T-cell (primary cell): ENCODE measurements at places on chromosomes 5 and 9. TPM values are rescaled to one million over a fixed set of nuclear protein-coding genes. Genes with fewer than 3 reads are reported as not detected.

The MSX2 gene
- total RNA-seq, result not detected

The IFNA21 gene
- not detected for total RNA-seq

The HACD4 gene
- 8.9 TPM for total RNA-seq

The ARSI gene
- total RNA-seq, result not detected

The ATP6V1G1 gene
- 107 TPM for total RNA-seq

The EQTN gene
- not detected for total RNA-seq

The ANKRD55 gene
- total RNA-seq, result 6.3 TPM

The SOHLH1 gene
- not detected for total RNA-seq

The ADGRD2 gene
- total RNA-seq, result not detected

The TRIO gene
- 31.1 TPM for total RNA-seq

The TERT gene
- total RNA-seq, result 0.28 TPM

The SLF1 gene
- total RNA-seq, result 9.6 TPM

GRCh38 chr5:38639377-38640358 lies 83.2 kb upstream of the LIFR start:
- no peaks in the 10 kb centered on the region for H3K36me3 ChIP-seq
- H3K4me1 ChIP-seq, result no peaks in the 10 kb centered on the region
- H3K4me3 ChIP-seq, result no peak overlapping the region
- no peak overlapping the region for H3K27ac ChIP-seq
- no peak for DNase-seq

DNA sequence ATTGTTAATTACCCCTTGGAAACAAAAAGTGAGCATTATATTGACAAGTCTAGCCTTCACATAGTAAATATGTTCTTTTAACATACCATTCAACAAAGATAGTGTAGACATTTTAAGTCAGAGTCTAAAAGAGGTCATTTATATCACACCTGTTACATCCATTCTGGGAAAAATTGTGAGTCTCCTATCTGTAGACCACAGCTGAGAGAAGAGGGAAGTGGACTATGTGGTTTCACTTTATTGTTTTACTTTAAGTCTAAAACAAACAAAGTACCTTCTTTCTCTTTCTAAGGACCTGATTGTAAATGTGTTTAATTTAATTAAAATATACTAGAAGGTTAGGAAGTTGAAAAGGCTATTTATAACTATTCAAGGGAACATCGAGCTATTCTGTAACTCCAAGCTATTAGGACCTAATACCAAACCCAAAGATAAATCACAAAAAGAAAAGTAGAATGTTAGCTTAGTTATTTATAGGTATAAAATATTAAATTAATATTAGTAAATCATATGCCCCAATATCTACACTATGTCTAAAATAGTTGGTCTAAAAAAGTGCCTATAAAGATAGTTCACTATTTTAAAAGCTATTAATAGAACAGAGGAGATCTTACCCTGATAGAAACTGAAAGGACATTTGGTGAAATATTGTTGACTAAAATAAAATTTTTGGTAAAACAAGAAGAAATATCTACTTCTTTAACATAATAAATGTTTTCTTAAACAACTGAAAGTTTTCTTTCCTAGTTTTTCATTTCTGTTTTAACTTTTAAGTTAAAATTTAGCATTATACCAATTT lies 134.9 kb downstream of the TMEM167A start:
- H3K36me3 ChIP-seq, result no peaks in the 10 kb centered on the region
- H3K4me3 ChIP-seq, result no peak overlapping the region
- no peak for DNase-seq
- no peaks in the 10 kb centered on the region for H3K27me3 ChIP-seq

DNA sequence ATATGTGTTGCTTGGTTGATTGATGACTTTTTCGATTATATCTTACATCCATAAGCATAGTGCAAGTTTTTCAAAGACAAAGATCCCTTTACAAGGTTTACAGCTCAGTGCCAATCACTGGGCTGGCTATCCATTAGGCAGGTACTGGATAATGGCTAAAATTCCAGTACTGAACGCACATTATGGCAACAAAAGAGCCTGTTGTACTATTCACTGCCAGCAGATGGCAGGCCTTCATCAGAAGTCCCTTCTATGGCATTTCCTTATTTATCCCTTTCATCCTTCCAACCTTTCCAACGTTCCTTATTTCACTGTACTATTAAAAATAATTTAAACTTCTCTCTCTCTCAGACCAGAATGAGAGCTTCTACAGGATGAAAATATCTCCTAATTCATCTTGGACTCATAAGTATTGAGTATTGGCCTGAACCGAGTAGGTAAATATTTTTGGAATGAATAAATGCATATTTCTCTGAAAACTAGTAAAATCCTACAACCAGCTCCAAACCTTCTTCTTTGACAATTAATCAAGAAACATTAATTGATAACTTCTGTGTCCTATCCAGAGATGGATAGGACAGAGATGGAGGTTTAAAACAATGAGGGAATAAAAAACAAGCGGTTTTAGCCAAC lies 6.7 kb upstream of the WNT8A start:
- H3K4me3 ChIP-seq, result no peak overlapping the region
- DNase-seq, result peak; percentile 22
- peaks cover 3% of the 10 kb centered on the region for H3K27me3 ChIP-seq
- H3K27ac ChIP-seq, result no peak overlapping the region
- H3K4me1 ChIP-seq, result peaks cover 8% of the 10 kb centered on the region

GRCh38 chr9:37253377-37253937 lies 133.1 kb downstream of the ZCCHC7 start:
- H3K27ac ChIP-seq, result no peak overlapping the region
- no peaks in the 10 kb centered on the region for H3K4me1 ChIP-seq
- H3K4me3 ChIP-seq, result no peak overlapping the region
- no peak for DNase-seq
- no peaks in the 10 kb centered on the region for H3K36me3 ChIP-seq
- no peaks in the 10 kb centered on the region for H3K27me3 ChIP-seq

- no peaks in the 10 kb centered on the region for H3K36me3 ChIP-seq
- H3K4me1 ChIP-seq, result no peaks in the 10 kb centered on the region
- peaks cover 24% of the 10 kb centered on the region for H3K27me3 ChIP-seq
- no peak overlapping the region for H3K27ac ChIP-seq
These were observed 4.0 kb downstream of the TSLP start for GRCh38 chr5:111075520-111075919.

- peaks cover 68% of the 10 kb centered on the region for H3K27me3 ChIP-seq
- H3K4me1 ChIP-seq, result no peaks in the 10 kb centered on the region
- DNase-seq, result no peak
- no peak overlapping the region for H3K4me3 ChIP-seq
These were observed 2.7 kb downstream of the ADAMTS2 start for GRCh38 chr5:179342577-179342976.

DNA sequence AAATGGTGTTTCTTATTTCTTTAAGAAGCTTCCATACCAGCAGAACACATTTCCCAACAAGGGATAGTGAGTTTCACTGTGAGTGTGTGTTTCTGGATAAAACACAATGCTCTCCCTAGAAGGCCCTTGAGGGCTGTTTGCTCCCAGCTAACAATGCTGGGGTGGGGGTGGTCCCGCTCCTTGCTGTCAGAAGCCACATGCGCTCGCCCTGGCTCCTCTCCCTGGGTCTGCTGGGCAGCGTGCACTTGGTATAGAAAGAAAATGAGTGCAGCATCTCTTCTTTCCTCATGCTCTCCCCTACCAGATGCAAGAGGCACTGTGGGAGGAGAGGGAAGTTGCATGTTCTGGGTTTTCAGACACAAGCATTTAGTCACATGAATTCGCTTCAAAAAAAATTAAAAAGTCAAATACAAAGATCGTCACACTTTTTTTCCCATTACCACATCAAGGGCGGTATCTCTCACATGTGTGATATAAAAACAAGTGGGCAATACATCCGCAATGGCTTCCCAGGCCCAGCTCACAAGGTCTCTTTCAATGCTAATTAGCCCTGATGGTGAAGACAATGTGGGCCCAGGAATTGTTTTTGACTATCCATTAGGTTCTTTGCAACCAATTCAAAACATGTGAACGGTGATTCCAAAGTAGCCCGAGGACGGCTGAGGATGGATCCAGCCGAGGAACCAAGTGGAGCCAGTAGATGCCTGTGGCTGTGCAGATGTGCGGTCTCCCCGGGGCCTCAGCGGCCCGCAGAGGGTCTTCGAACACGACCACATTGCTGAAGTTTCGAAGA lies 603.6 kb downstream of the IRX1 start:
- H3K36me3 ChIP-seq, result no peaks in the 10 kb centered on the region
- no peaks in the 10 kb centered on the region for H3K27me3 ChIP-seq
- no peak overlapping the region for H3K27ac ChIP-seq
- DNase-seq, result no peak
- H3K4me1 ChIP-seq, result no peaks in the 10 kb centered on the region

- H3K4me3 ChIP-seq, result no peak overlapping the region
- no peak for DNase-seq
- no peaks in the 10 kb centered on the region for H3K36me3 ChIP-seq
These were observed 619.9 kb downstream of the PTPRD start for GRCh38 chr9:9992936-9993335.

DNA sequence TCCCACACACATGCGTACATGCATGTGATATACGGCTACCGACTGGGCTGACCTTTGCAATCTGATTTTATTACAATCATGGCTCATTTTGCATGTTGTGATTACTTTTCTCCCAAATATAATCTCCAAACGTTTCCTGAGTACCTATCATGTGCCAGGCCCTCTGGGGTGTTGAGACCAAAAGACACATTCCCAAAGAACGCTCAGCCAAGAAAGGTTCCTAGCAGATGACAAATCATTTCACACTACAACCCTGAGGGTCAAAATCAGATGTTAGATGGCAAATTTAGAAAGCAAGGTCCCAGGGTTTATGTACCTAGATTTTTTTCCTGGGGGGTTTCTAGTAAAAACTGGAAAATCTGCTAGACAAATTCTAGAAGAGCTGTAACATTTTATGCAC lies 32.4 kb upstream of the SLC25A51 start:
- H3K4me1 ChIP-seq, result no peaks in the 10 kb centered on the region
- no peak overlapping the region for H3K27ac ChIP-seq
- H3K36me3 ChIP-seq, result no peaks in the 10 kb centered on the region
- no peaks in the 10 kb centered on the region for H3K27me3 ChIP-seq
- no peak for DNase-seq

GRCh38 chr5:164392531-164392930 lies 887.1 kb downstream of the MAT2B start:
- H3K4me1 ChIP-seq, result no peaks in the 10 kb centered on the region
- no peak overlapping the region for H3K4me3 ChIP-seq
- DNase-seq, result no peak
- H3K27ac ChIP-seq, result no peak overlapping the region
- no peaks in the 10 kb centered on the region for H3K36me3 ChIP-seq

DNA sequence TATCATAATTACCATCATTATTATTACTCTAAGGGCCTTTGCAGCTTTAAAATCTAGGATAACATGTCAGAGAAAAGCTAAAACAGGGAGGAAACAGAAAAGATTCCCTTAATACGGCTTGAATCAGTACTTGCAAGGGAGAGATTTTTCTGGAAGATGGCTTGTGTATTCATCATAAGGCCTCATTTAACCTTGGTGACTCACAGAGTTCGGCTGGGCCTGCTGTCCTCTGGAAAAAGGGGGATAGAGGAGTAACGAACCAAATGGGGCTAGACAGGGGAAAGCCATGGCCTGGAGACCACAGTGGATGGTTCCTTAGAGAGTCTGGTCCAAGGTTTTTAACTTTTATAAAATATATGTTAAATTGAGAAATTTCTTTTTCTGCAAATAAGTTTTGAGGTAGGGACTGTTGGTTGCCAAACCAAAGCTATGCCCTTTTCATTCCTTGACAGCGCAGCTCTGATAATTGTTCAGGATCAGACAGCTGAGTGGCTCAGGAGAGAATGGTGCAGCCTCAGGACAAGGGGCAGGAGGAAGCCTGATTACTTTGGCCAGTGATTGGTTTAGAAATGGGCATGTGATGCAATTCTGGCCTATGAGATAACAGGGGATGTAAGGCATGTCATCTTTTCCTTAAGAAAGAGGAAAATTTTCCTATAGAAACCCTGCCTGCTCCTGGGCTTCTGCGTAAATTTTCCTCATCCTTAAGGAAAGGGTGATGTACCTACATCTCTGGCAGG lies 25.6 kb upstream of the GSN start:
- no peaks in the 10 kb centered on the region for H3K4me1 ChIP-seq
- H3K27ac ChIP-seq, result no peak overlapping the region
- no peaks in the 10 kb centered on the region for H3K36me3 ChIP-seq
- H3K27me3 ChIP-seq, result no peaks in the 10 kb centered on the region
- DNase-seq, result no peak
- H3K4me3 ChIP-seq, result no peak overlapping the region

GRCh38 chr5:15621094-15621493 lies 121.1 kb downstream of the FBXL7 start:
- no peaks in the 10 kb centered on the region for H3K36me3 ChIP-seq
- no peak overlapping the region for H3K4me3 ChIP-seq
- H3K27ac ChIP-seq, result no peak overlapping the region
- DNase-seq, result no peak

GRCh38 chr9:15256426-15256825 lies 50.6 kb downstream of the TTC39B start:
- no peaks in the 10 kb centered on the region for H3K4me1 ChIP-seq
- H3K27me3 ChIP-seq, result no peaks in the 10 kb centered on the region
- H3K4me3 ChIP-seq, result no peak overlapping the region
- no peak overlapping the region for H3K27ac ChIP-seq
- H3K36me3 ChIP-seq, result no peaks in the 10 kb centered on the region
